Lower lobe of right lung (tissue), 2 donors: ENCODE measurements at places on chromosomes 3 and 15. TPM values are rescaled to one million over a fixed set of nuclear protein-coding genes. Genes with fewer than 3 reads are reported as not detected.

Gene DPH6
- total RNA-seq, result 9.2 TPM

Gene OXTR
- total RNA-seq, result 0.50 TPM

Gene SLC22A14
- not detected for total RNA-seq

Gene DAZL
- total RNA-seq, result not detected

Gene RPSA
- total RNA-seq, result 778 TPM

Gene CASR
- not detected for total RNA-seq

DNA sequence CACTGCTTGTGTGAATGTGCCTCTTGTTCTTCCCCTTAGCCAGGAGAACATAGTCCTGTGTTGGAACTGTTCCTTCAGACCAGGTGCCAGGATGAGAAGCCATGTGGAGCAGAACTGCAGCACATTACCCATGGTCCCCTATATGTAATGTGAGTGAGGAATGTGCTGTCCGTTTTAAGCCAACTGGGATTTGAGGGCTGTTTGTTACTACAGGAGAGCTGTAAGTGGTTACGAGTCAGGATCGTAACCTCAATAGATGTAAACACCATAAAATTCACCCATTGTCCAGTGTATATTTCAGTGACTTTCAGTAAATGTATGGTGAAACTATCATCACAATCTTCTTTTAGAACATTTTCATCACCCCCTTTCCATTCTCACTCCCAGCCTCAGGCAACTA, 10.1 kb upstream of the SCAP start:
- no peak for DNase-seq
- H3K27ac ChIP-seq, result no peak overlapping the region
- H3K4me3 ChIP-seq, result no peak overlapping the region
- no peaks in the 10 kb centered on the region for H3K4me1 ChIP-seq

GRCh38 chr3:117084277-117084676, 374.7 kb downstream of the TUSC7 start:
- H3K4me1 ChIP-seq, result no peaks in the 10 kb centered on the region
- no peak overlapping the region for H3K27ac ChIP-seq
- DNase-seq, result no peak
- H3K36me3 ChIP-seq, result no peaks in the 10 kb centered on the region
- H3K27me3 ChIP-seq, result no peaks in the 10 kb centered on the region
- H3K4me3 ChIP-seq, result no peak overlapping the region

DNA sequence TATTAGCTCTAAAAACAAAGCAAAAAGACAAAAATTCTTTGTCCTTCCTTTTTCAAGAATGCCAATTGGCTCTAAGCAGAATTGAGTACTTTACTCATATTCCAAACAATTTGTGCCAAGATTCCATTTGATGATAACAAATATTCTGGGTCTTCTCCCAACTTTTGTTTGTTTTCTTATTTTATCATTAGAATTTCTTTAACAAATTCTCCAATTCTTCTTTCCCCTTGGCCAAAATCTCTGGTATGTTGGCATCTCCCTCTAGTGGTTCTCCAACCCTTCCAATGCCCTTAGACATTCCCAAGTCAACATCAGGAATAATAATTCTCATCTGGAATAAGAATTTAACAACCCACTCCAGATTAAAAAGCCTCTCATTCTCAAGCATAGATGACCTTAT, 5.3 kb downstream of the CPOX start:
- no peak overlapping the region for H3K4me3 ChIP-seq
- H3K27ac ChIP-seq, result no peak overlapping the region
- H3K4me1 ChIP-seq, result peaks cover 24% of the 10 kb centered on the region
- DNase-seq, result no peak
- H3K27me3 ChIP-seq, result no peaks in the 10 kb centered on the region

- no peak overlapping the region for H3K4me3 ChIP-seq
- no peaks in the 10 kb centered on the region for H3K36me3 ChIP-seq
- peaks cover 3% of the 10 kb centered on the region for H3K27me3 ChIP-seq
- no peaks in the 10 kb centered on the region for H3K4me1 ChIP-seq
Observed at GRCh38 chr3:13143381-13144004, 70.3 kb upstream of the IQSEC1 start.

DNA sequence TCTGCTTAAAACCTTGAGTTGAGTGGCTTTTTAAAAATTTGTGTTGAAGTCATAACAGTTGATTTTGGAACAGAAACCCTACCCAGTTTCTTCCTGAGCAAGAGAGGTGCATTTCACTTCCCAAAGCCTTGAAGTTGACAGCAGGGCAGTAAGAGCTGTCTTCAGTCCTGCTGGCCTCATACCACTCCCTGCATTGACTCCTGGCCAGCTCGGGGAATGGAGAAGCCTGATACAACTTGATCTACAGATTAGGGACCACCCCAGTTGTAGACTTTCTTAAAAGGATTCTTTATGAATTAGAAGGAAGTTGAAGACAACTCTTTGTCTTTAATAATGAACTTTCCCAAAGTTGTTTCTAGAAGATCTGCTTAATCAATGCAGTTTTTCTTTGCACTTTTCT, 90.6 kb upstream of the FLNB start:
- no peaks in the 10 kb centered on the region for H3K27me3 ChIP-seq
- H3K4me1 ChIP-seq, result no peaks in the 10 kb centered on the region
- no peak for DNase-seq

DNA sequence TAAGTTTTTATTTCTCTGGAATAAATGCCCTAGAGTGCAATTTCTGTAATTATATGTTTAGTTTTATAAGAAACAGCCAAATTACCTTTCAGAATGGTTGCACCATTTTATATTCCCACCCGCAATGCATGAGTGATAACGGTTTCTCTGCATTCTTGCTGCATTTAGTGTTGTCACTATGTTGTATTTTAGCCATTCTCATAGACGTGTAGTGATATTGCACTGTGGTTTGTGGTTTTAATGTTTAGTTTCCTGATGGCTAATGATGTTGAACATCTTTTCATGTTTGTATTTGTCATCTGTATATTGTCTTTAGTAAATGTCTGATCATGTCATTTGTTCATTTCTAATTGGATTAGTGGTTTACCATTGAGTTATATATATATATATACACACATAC, 73.0 kb upstream of the GOLIM4 start:
- no peaks in the 10 kb centered on the region for H3K4me1 ChIP-seq
- H3K27ac ChIP-seq, result no peak overlapping the region
- no peaks in the 10 kb centered on the region for H3K36me3 ChIP-seq

DNA sequence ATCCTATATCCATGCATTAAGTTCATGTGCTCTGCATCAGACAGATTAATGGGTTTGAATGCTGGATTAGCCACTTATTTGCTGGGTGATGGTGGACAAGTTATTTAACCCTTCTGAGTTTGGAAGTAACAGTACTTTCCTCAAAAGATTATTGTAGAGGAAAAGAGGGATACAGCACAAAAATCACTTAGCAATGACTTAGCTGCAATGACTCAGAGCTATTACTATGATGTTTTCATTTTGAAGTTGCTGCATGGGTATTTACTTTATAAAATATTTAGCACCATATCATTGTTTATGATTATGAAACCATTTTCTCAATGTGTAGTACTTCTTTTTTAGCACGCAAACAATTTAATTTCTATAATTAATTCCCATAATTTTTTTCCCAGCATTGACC, 248.4 kb downstream of the MYRIP start:
- no peaks in the 10 kb centered on the region for H3K4me1 ChIP-seq
- no peak for DNase-seq
- H3K36me3 ChIP-seq, result no peaks in the 10 kb centered on the region
- H3K4me3 ChIP-seq, result no peak overlapping the region
- H3K27ac ChIP-seq, result no peak overlapping the region

- DNase-seq, result no peak
- H3K4me3 ChIP-seq, result no peak overlapping the region
- H3K27me3 ChIP-seq, result no peaks in the 10 kb centered on the region
- H3K36me3 ChIP-seq, result no peaks in the 10 kb centered on the region
Observed at GRCh38 chr3:137987723-137988122, 22.2 kb upstream of the CLDN18 start.

DNA sequence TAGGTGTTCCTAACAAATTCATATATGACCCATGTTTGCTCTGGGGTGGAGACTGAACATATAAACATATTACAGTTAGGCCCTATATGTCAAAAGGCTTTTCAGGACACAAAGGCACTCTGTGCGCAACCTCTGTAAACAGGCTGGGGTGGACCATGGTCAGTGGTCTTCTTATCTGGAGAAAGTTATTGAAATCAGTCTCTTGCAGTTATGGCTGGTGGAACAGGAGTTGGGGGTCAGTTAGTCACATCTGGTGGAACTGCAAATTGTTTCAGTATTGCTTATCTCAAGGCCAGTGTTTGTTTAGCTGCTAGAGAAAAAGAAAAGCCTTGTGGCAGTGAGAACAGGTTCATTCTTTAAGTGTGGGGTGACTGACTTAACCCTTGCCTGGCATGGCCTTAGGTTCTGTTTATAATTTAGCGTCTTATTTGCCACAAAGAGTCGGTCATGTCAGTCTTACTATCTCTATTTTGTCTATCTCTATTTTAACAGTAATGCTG, 5.9 kb upstream of the GP9 start:
- no peaks in the 10 kb centered on the region for H3K27me3 ChIP-seq
- peak overlapping the region; percentile 27 for H3K27ac ChIP-seq
- peaks cover 33% of the 10 kb centered on the region for H3K4me1 ChIP-seq
- no peaks in the 10 kb centered on the region for H3K36me3 ChIP-seq
- H3K4me3 ChIP-seq, result no peak overlapping the region
- DNase-seq, result no peak

DNA sequence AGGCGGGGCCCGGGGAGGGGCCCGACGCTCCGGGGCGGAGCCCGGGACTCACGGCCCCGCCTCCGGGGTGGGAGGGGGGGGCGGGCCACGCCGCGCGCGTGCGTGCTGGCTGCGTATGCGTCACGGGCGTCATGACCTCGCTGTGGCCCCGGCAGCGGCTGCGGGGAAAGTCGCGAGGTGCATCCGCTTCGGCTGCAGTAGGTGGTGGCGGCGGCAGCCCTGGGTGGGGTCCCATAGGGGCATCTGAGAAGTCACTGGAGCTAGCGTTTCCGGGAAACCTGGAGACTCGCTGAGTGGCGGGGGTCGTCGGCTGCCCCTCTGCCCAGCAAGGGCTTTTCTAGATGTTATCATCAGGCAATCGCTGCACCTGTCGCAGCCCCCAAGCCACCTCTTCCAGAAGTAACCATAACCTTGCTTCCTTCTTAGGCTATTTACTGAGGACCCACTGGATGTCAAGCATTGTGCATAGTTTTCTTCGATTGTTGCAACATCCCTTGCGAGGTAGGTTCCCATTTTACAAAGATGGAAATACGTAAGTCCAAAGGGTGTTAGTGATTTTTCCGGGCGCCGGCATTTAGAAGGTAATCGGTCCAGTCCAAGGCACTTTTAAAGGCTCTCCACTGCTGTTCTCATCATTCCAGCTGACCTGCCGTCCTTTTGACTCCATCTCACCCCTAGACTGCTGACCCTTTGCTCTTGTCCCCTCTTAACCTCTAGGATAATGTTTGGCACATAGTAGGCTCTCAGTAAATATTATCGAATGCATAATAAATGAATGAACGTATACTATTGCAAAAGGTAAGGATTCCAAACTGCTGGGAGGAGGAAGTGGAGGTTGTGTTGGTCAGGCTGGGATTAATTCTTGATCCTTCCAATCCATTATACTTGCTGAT, at the start of gene GDPGP1:
TSS of gene GDPGP1 (plus strand) at position 114 of the 893 bp plus-strand sequence. CDS start 6,700 bp downstream, outside the sequence.
- H3K27ac ChIP-seq, result peak within 1 kb of the TSS; percentile 95
- peaks cover 39% of the 10 kb centered on the region for H3K4me1 ChIP-seq
- H3K27me3 ChIP-seq, result no peaks in the 10 kb centered on the region
- peaks cover 50% of the 10 kb centered on the region for H3K36me3 ChIP-seq

DNA sequence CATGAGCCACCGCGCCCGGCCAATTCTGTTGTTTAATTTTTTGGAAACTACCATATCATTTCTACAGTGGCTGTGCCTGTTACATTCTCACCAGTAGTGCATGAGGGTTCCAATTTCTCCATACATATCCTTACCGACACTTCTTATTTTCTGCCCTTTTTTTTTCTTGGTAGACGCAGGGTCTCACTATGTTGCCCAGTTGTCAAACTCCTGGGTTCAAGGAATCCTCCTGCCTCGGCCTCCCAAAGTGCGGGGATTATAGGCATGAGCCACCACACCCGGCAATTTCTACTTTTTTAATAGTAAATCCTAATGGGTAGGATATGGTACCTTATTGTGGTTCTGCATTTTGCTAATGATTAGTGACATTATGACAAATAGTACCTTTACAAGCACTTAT, 9.6 kb downstream of the AMIGO3 start:
- no peaks in the 10 kb centered on the region for H3K4me1 ChIP-seq
- no peak overlapping the region for H3K27ac ChIP-seq
- DNase-seq, result no peak
- H3K4me3 ChIP-seq, result no peak overlapping the region
- no peaks in the 10 kb centered on the region for H3K27me3 ChIP-seq
- peaks cover 32% of the 10 kb centered on the region for H3K36me3 ChIP-seq

DNA sequence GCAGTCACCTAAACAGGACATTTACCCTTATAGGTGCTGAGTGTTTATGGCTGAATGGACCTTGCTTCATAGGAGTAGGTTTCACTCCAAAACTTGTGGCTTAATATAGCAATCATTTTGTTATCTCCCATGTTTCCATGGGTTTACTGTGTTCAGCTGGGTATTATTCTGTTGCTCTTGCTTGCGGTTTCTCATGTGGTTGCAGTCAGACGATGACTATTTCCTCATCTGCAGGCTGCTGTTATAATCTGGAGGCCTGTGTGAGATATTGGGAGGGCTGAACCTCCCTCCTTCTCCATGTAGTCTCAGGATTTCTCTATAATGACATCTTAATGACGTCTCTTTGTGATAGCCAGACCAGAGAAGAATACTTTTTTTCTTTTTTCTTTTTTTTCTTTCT, 98.1 kb downstream of the ZPLD1 start:
- H3K36me3 ChIP-seq, result no peaks in the 10 kb centered on the region
- H3K4me1 ChIP-seq, result no peaks in the 10 kb centered on the region
- no peak overlapping the region for H3K4me3 ChIP-seq

DNA sequence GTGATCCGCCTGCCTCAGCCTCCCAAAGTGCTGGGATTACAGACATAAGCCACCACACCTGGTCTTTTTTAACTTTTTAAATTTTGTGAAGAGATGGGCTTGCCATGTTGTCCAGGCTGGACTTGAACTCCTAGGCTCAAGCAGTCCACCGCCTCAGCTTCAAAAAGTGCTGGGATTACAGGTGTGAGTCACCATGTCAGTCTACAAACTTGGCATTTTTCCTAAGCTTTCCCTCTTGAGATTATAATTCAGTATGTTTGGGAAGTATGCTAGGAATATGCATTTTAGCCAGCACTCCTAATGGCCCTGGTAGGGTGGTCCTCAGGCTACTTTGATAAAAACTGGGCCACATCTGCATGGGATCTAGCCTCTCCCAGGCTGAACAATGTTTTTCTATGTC, 4.4 kb downstream of the WDR73 start:
- H3K4me3 ChIP-seq, result no peak overlapping the region
- H3K27me3 ChIP-seq, result no peaks in the 10 kb centered on the region
- peaks cover 78% of the 10 kb centered on the region for H3K36me3 ChIP-seq
- H3K27ac ChIP-seq, result no peak overlapping the region
- H3K4me1 ChIP-seq, result peaks cover 40% of the 10 kb centered on the region
- DNase-seq, result no peak

DNA sequence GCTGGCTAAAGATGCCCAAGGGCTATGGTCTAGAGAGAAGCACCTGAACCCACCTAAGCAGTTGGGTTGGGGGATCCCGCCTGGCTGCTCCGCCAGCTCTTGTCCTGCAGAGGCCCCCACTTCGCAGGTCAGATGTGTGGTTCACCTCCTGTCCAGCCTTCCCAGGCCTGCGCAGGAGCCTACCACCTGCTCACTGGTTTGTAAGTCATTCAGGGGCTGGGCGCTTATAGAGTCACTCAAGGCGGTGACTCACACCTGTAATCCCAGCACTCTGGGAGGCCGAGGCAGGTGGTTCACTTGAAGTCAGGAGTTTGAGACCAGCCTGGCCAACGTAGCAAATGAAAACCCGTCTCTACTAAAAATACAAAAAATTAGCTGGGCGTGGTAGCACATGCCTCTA, 3.9 kb upstream of the FURIN start:
- H3K4me1 ChIP-seq, result peaks cover 48% of the 10 kb centered on the region
- H3K27me3 ChIP-seq, result no peaks in the 10 kb centered on the region
- H3K36me3 ChIP-seq, result no peaks in the 10 kb centered on the region
- no peak overlapping the region for H3K27ac ChIP-seq
